Stimulated activated CD8-positive, alpha-beta memory T cell treated with anti-CD3 and anti-CD28 coated beads, Interleukin-4, amount 100 ng/mL, for 1 hour (primary cell): ENCODE measurements at places on chromosomes 6 and 20.

GRCh38 chr6:98590997-98591396 is 243.4 kb upstream of the POU3F2 start:
- DNase-seq, result no peak

DNA sequence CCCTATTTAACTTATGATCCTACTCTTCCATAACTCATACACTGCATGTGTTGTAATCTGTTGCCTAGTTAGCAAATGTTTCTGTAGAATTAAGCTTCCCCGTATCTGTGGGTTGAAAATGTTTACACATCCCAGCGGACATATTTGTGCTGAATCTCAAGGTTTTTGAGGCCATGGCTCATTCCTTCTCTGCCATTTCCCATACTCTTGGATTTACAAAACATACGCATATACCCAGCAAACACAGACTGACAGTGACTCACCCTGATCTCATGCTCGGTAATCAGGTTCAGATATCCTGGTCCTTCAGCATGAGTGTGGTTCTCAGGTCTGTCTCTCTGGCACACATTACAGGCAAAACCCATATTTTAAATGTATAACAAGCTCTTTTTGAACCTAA is 58.7 kb downstream of the AGPAT4 start:
- no peak for DNase-seq

DNA sequence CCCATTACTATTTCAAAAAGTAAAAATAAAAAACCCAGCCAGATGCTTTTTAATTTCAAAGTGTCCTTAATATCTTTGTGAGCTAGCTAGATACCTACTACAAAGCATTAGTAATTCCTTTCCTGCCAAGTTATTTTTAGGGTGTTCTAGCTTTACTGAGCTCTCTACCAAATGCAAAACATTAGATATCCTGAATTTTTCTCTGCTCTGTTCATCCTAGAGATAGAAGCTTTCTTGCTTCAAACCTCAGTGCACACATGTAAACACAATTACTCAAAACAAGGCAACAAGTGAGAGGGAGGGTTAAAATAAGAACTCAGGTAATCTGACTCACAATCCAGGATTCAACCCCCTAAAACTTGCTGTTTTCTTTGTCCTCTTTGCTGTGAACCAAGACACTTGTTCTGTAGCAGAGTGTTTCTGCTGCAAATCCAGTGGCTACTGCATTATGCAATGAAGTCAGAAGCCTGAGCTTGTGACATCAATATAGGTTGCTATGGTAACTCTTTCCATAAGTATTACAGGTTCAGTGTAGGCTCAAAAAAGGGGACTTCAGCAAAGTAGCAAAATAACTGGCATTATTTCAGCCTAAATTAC is 72.6 kb upstream of the STXBP5 start:
- DNase-seq, result no peak

DNA sequence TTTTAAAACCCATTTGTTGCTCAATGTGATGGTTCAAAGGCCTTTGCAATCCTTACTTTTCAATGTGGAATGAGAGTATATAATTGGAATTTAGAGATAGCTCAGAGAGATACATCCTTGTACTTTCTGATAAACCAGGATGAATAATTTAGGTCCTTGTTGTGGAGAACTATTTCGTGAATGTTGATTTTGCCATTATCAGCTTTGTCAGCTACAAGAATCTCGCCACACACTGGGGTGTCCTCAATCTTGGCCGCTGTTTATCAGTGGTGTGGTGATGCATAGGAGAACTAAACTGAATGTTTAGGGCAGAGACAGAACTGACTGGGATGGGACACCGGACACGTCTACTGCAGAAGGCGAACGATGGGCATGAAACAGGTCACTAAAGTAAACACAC is 111.2 kb upstream of the SLC35B3 start:
- no peak for DNase-seq

GRCh38 chr6:135256866-135257265 is 75.8 kb downstream of the MYB start:
- no peak for DNase-seq

GRCh38 chr6:118783931-118784550 is 109.9 kb upstream of the ASF1A start:
- no peak for DNase-seq

- DNase-seq, result no peak
Observed at GRCh38 chr6:4179960-4180651, 44.7 kb upstream of the ECI2 start.

DNA sequence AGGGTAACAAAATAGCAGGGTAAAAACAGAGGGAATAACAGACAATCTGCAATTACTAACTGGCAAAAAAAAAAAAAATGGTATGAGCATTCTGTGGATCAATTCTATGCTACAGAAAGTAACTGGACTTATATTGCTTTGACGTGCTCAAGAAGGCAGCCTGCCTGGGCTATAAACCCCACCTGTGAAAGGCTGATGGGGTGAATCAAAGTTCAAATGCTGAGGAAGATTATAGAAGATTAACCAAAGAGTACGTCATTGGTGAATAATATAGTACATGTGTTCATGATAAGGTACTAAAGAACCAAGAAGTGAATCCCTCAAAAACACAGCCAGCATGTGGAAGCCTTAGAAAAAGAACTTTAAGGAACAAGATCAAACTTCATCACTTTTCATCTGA is 441.9 kb upstream of the PTCHD4 start:
- DNase-seq, result no peak

DNA sequence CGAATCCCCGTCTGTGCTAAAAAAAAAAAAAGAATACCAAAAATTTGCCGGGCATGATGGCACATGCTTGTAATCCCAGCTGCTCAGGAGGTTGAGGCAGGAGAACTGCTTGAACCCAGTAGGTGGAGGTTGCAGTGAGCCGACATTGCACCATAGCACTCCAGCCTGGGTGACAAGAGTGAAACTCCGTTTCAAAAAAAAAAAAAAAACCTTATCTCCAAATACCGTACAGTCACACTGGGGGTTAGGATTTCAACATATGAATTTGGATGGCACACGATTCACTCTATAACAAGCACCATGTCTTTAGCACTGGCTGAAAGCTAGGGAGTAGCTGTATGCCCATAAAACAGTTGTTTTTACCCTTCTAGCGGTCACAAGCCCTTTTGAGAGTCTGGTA is 3.8 kb downstream of the SMIM13 start:
- DNase-seq, result no peak

GRCh38 chr6:11424395-11425034 is 113.0 kb upstream of the TMEM170B start:
- no peak for DNase-seq

DNA sequence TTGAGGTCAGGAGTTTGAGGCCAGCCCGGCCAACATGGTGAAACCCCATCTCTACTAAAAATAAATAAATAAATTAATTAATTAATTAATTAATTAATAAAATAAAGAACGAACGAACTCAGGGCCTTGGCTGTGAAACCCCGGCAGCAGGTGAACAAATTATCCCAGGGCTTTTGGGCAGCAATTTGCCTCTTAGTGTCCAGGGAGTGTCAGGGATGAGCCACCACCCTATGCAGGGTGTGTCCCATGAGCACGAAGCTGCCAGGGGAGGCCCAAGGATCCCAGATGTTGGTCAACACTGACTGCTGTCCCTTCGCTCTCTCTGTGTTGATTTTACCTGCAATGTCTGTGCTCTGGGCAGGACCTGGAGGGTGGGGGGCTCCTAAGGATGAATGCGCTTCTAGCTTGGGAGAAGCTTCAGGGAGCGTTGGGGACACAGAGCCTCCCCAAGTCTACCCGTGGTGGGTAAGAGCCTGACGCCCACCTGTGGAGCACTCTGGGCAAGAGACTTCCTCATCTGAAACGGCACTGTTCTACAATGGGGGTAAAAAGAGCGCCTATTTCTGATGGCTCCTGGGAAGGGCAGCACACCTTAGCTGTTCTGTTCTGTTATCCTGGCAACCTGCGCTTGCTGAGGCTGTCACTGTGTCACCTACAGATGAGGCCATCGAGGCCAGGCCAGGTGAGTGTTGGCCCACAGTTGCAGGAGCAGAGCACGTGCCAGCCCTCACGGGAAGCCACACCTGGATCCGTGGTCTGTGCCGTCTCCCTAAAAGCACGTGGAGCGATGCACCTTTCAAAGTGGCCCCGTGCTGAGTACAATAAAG is 125.5 kb upstream of the CDH4 start:
- DNase-seq, result no peak

- DNase-seq, result no peak
Observed at GRCh38 chr6:64732888-64733287, 974.1 kb downstream of the EYS start.

DNA sequence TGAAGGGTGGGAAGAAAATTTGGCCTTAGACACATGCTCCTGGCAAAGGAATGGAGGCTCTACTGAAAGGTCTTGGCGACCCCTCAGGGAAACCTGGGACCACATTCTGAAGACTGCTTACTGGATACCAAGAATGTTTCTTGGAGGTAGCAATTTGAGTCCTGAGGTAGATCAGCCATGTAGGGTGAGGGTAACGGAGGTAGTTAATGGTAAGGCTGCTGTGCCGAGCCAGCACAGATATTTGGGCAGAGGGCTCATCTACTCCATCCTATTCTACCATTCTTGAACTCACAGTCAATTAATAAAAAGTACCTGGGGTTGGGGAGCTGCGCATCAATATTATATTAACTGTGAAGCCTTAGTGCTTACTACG is 401 bp upstream of the PHF3 start:
- DNase-seq, result no peak

GRCh38 chr6:14612016-14612980 is 494.7 kb downstream of the CD83 start:
- no peak for DNase-seq

DNA sequence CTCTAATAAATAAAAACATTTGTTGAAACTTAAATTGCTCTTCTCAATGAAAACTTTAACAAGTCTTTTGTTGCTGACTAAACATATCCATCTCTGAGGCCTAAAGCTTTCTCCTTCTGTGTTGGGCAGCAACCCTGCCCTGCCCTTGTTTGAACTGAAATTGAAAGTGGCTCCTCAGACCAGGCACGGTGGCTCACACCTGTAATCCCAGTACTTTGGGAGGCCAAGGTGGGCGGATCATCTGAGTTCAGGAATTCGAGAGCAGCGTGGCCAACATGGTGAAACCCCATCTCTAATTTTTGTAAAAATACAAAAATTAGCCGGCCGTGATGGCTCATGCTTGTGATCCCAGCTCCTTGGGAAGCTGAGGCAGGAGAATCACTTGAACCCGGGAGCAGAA is 29.2 kb upstream of the GNRH2 start:
- no peak for DNase-seq

GRCh38 chr6:21972516-21972915 is 324.3 kb downstream of the PRL start:
- DNase-seq, result no peak

GRCh38 chr6:40887792-40888340 is 151.2 kb downstream of the UNC5CL start:
- DNase-seq, result no peak

DNA sequence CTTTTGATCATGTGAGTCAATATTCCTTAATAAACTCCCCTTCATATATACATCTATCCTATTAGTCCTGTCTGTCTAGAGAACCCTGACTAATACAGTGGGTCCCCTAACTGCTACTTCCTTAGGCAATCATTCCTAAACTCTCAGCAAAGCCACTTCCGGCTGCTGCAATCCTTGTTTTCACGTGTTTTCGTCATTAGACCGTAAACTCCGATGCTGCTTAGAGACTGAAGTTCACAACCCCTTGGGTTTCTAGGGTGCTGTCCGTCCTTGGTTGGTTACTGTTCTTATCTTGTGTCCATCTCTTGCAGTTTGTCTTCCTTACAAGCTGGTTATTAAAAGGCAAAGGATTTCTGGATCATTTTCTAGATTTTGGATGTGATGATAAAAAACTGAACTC is 106.4 kb downstream of the GMPR start:
- DNase-seq, result no peak

- no peak for DNase-seq
Observed at GRCh38 chr6:2641044-2641725, 109.5 kb downstream of the MYLK4 start.

- no peak for DNase-seq
Observed at GRCh38 chr6:6884193-6884627, 223.6 kb upstream of the RREB1 start.

GRCh38 chr20:36214684-36215256 is 21.5 kb upstream of the AAR2 start:
- no peak for DNase-seq

GRCh38 chr6:46129291-46129628 is 529 bp upstream of the ENPP4 start:
- DNase-seq, result no peak

DNA sequence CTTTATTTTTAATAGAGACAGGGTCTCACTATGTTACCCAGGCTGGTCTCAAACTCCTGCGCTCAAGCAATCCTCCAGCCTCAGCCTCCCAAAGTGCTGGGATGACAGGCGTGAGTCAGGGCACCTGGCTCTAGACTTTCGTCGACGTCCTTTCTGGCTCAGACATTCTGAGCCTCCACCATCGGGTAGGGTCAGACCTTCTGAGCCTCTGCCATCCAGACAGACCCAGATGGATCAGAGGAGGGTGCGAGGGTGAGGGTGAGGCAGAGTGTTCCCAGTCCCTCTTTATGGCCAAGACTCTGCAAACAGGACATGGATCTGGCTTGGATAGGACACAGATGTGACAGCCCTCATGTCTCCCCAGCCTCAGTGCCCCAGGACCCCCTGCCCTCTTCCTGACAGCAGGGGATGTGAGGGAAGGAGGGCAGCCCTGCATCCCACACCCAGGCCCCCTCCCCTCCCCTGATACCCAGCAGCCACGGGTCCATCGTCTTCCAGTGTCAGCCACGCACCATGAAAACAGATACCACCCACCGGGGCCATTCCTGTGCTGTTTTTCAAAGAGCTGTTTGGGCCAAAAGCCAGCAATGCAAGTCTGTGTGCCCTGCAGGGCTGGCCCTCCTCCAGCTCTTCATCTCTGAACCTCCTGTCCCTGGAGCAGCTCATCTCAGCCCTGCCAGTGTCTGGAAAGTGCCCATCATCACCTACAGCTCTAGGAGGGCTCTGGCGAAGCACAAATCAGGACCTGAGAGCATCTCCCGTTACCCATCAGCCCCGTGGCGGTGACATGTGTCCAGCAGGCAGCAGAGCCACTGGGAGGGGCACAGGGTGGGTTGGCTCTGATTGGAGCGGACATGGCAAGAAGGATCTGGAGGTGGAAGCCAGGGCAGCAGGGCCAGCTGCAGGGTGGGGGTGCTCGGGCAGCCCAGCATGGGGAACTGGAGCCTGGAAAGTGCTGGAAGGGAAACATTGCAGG is 208.4 kb downstream of the PREX1 start:
- no peak for DNase-seq

DNA sequence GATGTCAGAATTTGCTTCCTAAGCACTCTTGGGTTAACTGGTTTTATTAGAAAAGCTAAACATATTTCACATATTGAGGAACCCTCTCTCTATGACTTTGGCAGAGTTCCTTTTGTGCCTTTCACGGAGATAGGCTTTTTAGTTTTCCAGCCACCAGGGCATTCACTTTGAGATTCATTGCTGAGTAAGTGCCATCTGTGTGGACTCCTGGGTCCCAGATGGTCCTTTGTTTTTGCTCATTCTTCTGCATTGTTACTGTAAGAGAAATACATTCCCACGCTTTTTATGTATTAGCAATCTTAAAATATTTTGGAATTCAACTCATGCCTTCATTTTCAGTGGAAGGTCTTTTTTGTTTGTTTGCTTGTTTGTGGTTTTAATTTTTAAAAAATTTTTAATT is 76.3 kb upstream of the PHACTR2 start:
- no peak for DNase-seq
